Hematopoietic multipotent progenitor cell (in vitro differentiated cells): ENCODE measurements at places on chromosomes 5 and 9. TPM values are rescaled to one million over a fixed set of nuclear protein-coding genes. Genes with fewer than 3 reads are reported as not detected.
A peak's percentile ranks its signal among the peaks of the same experiment; 100 is the strongest.

GRCh38 chr5:5315068-5315980 lies 107.2 kb upstream of the ICE1 start:
- no peak for DNase-seq

- no peak for DNase-seq
These were observed 9.0 kb downstream of the MCCC2 start for GRCh38 chr5:71596169-71596568.

DNA sequence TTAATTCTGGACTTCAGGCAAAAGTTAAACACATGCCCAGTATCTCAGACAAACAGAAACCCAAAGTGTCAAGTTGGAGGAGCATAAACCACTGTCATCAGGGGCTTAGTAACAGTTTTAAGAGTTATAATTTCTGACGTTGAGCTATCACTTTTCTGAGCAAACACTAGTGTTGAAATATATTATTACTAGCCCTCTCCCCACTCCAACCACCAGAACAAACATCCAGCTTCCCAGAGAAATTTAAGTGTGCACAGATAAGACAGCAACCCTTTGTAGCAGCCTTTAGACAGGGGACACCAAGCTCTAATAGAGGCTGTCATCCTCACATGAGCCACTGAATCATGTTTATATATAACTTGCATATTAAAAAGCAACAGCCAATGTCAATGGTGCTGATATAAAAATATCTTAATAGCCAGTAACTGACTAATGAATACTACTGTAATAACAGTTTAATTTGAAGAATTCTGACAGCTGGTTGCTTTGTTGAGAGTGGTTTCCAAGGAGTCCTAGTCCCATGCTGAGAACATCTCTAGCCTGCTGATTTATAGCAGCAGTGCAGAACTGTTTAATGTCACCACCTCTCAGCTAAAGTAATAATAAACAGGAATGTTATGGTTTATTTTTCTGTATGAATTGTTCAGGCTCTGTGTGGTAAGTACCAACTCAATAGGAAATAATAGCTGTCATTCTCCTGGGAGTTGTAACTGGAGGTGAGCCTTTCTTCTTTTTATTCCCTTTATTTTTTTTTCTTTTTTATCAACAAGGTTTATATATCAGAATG lies 528.7 kb upstream of the ZNF608 start:
- no peak for DNase-seq

The SV2C gene
- total RNA-seq, result under 0.01 TPM

DNA sequence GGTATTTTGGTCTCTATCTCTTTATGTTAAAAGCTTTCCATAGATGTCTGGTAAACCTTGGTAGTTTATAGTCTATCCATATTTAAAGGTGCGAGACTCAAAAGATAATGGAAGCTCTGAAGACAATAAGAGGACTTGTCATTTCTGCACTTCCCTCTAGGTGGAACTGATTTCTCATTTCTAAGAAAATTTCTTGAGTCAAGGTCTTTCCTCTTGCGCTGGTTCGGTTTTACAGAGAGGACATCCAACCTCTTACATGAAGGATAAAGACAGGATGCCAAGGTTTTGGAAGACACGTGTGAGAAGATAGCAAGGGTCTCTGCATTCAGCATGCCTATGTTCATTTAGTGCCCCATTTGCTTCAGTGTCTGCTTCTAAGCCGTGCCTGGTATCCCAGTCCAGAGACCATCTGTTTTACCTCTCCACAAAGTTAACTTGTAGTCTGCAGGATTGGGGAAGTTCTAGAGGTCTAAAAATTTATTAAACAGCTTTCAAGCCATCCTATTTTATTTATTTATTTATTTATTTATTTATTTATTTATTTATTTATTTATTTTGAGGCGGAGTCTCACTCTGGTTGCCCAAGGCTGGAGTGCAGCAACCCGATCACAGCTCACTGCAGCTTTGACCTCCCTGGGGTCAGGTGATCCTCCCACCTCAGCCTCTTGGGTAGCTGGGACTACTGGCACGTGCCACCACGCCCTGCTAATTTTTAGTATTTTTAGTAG lies 41.6 kb downstream of the KIAA1191 start:
- peak; percentile 2 for DNase-seq

GRCh38 chr9:98944057-98944733 lies 488 bp downstream of the COL15A1 start:
- DNase-seq, result peak; percentile 52

- DNase-seq, result no peak
These were observed 79.7 kb downstream of the TSPAN17 start for GRCh38 chr5:176726746-176727527.

The DAB2IP gene
- total RNA-seq, result 0.81 TPM

GRCh38 chr5:1156033-1156753 lies 44.3 kb upstream of the SLC12A7 start:
- no peak for DNase-seq

GRCh38 chr9:94928691-94929368 lies 202.3 kb downstream of the AOPEP start:
- no peak for DNase-seq

The SPATA31D4 gene
- total RNA-seq, result not detected
